ENCODE measurements at places on chromosomes 3 and 15.
A peak's percentile ranks its signal among the peaks of the same experiment; 100 is the strongest.

GRCh38 chr15:38826880-38827279 is 262.3 kb upstream of the RASGRP1 start:
- DNase-seq, result no peak

DNA sequence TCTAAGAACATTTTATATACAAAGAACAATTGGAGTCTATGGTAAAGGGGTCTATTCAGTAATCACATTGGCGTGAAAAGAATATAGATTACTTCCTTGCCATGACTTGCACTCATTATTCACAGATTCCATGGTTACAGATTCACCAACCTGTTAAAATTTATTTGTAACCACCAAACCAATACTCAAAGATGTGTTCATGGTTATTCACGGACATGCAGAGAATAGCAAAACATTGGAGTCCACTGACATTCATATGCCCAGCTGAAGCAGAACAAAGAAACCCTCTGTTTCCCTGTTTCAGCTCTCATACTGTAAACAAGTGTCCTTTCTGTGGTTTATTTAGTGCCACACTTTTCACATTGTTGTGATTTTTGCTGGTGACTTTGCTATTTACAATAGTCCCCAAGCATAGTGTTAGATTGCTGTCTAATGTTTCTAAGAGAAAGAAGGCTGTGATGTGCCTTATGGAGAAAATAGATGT is 185.8 kb upstream of the TTC14 start:
- no peak for DNase-seq

GRCh38 chr3:170420307-170420821 is 1.7 kb downstream of the CLDN11 start:
- no peak for DNase-seq

- no peak for DNase-seq
Observed at GRCh38 chr3:63905731-63906620, 6.2 kb downstream of the SCAANT1 start.

DNA sequence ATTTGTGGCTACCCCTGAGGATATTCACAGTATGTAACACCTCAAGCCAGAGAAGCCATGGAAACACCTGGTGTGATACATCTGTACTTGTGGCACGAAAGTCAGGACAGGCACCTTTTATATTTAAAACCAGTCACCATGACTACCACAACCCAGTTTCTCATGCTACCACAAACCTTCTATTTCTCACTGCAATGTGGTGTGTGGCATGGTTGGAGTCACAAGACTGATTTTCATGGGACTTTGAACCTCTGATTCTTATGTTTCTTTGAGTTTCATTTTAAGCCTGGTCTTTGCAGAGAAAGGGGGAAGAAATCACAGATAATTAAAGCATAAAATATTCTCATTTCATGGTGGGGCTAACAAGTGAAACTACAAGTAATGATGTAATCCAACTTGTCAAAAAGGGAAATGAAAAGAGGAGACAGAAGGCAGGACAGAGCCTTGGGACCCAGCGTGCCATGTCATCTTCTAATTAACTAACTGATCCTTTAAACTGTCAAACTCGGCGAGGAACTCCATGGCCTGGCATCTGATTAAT is 175.9 kb downstream of the PDZRN3 start:
- DNase-seq, result no peak

GRCh38 chr3:39181408-39182335 is 10.7 kb downstream of the XIRP1 start:
- DNase-seq, result no peak

DNA sequence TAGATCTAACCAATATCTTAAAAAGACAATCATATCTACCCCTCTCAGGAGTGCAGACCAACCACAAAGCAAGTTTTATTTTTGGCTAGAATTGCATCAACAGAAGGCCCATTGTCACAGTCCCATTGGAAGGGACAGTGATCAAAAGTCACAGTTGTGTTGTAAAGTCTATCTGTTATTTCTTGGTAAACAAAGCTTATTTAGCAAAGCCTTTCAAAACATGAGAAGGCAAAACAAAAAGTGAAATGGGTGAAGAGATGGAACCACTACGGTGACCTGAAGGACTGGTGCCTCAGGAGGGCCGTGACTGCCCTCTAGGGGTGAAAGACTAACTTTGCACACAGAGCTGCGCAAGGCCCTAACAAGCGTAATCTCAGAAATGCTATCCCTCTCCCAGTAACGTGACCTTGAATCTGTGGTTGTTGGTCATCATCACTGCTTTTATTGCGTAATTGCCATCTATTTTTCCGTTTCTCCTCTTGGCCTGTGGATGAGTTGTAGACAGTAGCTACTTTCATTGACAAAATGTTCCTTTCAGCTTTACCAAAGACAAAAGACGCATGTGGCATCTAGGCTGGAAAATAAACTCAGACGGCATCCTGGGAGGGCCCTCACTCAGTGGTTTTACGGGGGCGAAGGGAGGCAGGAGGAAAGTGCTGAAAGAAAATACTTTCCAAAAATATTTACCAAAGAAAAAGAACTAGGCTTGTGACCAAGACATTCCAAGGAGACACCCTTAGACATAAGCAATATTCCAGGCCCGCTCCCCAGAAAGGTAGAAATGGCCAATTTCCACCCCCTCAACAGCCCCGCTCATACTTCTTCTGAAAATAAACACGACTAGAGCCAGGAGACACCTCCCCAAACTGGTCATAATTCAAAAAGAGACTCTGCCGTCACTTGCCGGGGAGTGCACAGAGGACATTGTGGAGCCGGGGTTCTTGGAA is 79.4 kb downstream of the FRMD4B start:
- DNase-seq, result peak; percentile 7

GRCh38 chr3:47586746-47587145 is 8.1 kb upstream of the CSPG5 start:
- no peak for DNase-seq

DNA sequence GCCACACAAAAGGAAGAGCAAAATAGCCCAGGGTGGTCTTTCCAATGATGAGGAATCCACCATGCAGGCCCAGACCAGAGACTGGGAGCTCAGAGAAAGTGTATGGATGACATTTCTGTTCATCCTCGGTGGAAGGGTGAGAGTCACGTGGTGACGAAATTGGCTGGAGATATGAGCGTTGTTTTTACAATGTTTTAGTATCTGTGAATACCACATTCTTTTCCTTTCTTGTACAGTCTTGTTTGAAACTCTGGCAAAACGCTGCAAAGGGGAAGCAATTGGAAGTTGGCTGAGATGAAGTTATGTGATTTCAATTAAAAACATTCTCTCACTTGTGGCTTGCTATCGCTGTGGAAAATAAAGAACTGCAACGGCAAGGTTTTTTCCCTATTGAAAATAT is 137.5 kb downstream of the MAGI1 start:
- no peak for DNase-seq

DNA sequence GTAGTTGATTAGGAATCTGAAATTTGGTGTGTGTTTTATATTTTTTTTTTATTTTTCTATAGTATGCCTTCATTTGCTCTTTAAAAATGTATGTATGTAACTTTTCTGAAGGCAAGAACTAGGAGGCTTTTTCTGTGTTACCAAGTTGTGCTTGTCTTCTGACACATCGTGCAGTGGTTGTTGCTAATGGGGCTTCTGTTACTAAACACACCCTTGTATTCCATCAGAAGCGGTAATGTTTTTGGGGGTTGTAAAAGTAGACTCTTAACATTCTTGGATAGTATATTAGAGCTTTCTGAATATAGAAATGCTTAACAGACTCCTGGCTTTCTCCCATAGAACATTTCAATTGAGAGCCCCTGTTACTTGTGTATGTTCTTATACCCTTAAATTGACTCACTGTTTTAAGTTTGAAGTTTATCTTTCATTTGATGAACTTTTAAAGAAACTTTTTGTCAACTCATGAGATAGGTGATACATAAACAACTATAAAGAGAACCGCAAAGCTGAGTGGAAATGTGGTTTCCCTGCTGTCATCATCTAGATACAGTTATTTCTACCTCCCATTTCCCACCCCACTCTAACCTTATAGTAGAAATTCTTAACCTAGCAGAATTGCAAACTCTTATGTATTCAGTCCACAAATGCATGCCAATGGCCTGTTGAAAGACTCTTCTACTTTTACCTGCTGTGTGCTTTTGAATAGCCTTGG is 2.5 kb downstream of the TIPARP start:
- no peak for DNase-seq

DNA sequence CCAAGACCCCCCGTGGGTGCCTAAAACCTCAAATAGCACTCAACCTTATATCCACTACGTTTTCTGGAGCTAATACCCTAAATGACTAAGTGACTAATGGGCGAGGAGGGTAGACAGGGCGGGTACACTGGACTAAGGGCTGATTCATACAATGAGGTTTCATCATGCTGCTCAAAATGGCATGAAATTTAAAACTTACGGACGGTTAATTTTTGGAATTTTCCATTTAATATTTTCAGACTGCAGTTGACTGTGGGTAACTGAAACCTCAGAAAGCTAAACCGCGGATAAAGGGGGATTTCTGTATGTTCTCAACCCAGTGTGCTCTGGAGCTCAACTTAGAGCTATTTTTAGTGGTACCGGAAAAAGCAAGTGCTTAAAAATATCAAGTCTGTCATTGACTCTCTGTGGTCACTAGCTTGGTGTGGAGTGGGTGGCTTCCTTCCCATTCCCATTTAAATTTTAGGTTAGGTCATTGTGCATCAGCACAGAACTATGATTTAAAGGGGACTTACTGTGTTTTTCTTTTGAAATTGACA is 72.9 kb downstream of the LRRC28 start:
- DNase-seq, result no peak

- DNase-seq, result no peak
Observed at GRCh38 chr3:56119575-56120349, 348.5 kb downstream of the ERC2 start.

- no peak for DNase-seq
Observed at GRCh38 chr15:71627188-71627587, 183.2 kb upstream of the NR2E3 start.

GRCh38 chr15:55703873-55704301 is 39.1 kb downstream of the PRTG start:
- DNase-seq, result no peak

DNA sequence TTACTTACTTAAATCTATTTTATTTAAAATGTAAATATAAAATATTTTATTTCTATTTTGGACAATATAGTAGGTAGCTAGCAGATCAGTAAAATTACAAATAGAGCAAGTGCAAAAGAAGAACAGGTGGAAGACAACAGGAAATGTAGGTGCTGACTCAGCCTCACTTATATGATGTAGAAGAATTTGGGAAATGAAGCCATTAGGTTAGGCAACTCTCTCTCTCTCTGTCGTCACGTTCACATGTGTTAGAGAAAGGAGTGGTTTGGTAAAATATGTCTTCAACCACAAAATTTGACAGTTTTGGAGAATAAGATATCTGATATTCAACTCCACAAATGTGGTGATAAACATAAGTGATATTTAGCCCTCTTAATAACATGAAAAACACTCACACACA is 532.5 kb upstream of the KCNMB2 start:
- no peak for DNase-seq

DNA sequence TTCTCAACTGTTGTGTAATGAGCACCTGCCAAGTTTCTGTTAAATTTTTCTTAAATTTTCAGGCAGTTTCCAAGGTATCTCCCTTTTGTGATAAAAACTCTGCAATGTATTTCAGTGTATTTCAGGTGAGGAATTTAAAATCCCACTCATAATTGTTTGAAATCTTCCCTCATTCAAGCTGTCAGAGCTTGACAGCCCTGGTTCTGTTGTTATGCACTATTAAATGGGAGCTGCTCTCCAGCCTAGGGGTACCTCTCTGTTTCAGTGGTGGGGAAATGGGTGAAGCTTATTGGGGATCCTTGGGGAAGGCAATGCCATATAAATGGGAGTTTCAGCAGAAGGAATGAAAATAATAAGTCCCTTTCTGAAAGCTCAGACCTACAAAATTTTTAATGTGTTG is 178.0 kb upstream of the TMCO5A start:
- no peak for DNase-seq

DNA sequence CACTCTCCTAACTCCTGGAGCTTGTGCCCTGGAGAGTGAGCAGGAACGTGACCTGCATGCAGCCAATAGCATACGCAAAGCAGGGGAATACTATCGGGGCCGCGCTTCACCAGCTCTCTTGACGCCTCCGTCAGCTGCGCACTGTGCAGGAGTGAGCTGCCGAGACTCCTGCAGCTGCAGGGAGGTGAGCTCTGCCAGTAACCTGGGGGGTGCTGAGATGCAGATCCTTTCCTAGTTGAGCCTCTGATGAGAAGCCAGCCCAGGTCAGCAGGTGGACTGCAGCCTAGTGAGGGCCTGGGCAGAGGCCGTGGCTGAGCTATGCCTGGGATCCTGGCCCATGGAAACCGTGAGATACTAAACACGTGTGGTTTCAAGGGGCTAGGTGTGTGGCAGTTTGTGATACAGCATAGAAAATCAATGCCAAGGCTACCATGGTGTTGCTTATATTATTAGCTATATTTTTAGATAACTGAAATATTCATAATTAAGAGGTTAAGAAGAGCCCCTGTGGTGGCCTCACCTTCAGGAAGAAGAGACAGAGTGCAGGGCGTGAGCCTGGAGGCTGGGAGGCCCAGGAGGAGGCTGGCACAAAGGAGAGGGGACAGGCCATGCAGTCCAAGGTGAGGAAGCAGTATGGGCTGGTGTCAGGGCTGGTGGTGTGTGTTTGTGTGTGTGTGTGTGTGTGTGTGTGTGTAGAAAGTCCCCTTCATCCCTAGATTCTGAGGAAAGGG is 5.9 kb upstream of the DNAJB8 start:
- no peak for DNase-seq

- DNase-seq, result no peak
Observed at GRCh38 chr15:66051833-66052232, 182.5 kb downstream of the RAB11A start.

- no peak for DNase-seq
Observed at GRCh38 chr15:96538491-96538890, 208.0 kb downstream of the NR2F2 start.

- no peak for DNase-seq
Observed at GRCh38 chr3:127114337-127115070, 78.4 kb upstream of the PRR23E start.

- DNase-seq, result no peak
Observed at GRCh38 chr3:179731544-179731943, 78.7 kb downstream of the USP13 start.

- DNase-seq, result no peak
Observed at GRCh38 chr3:7194071-7194835, 333.3 kb downstream of the GRM7 start.

DNA sequence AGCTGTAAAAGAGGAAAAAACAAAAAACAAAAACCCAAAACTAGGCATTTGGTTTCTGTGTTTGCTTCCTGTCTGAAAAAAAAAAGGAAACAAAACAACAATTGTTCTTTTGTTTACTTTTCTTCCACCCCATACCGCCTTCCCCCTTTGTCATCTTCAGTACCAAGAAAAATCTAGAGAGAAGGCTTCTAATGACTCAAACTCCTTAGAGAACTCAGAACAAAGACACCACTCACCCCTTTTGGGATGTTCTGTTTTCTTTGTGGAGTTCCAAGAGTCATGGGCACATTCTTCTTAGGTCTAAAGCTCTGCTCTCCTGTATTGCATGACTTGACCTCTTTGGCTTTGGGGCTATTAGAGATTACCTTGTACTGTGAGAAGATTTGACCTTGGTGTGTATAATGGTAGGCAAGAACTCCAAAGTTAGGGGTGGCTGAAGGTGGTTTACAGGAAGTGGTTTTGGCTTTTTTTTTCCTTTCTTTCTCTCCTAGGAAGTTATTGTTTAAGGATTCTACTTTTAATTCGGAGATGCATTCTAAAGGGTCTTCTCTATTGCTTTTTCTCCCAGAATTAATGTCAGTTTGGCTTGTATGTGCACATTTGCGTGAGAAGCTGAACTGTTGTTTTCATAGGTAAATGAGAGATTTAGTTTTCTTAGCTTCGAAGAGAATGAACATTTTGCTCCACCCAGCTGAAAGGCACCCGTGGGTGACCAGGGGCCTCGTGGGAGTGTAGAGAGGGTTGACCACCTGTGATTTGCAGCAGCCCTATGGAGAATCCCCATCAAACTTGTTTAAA is 39.5 kb upstream of the ZBTB20 start:
- no peak for DNase-seq
